Cortex of kidney (tissue), 1 donor: ENCODE measurements at places on chromosomes 2 and 18.
A peak's percentile ranks its signal among the peaks of the same experiment; 100 is the strongest.

DNA sequence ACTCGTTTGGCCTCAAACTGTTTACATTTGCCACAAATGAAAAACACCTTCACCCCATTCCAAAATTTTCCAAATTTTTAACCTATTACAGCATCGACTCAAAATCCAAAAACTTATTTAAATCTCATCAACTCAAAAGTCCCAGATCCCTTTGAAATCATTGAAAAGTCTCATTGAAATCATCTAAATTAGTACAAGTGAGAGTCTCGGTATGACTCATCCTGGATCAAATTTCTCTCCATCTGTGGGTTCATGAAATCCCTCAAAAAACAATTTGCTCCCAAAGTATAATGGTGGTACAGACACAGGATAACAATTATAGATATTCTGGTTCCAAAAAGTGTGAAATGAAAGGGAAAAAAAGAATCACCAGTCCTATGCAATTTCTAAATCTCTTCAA is 65.1 kb downstream of the LRP1B start:
- DNase-seq = no peak

DNA sequence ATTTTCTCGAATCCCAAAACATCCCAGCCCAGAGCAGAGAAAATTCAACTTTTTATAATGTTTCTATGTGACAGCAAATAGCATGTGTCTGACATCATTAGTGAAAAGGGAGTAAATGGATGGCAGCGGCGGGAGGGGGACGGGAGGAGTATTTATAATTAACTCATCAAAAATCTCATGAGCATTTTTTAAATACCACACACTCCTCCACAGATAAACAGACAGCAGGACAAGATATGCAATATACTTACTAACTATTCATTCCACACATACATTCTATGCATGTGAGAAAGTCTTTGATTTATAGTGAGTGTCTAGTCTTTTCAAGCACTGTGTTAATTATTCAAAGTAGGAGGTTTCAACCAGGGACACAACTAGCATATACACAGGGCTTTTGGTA is 107.6 kb downstream of the LRP2 start:
- no peak for DNase-seq

GRCh38 chr2:25405611-25406295 is 64.0 kb upstream of the DNMT3A start:
- no peak for DNase-seq

- no peak for DNase-seq
Measured at GRCh38 chr2:19362094-19362754, 3.8 kb upstream of the OSR1 start.

DNA sequence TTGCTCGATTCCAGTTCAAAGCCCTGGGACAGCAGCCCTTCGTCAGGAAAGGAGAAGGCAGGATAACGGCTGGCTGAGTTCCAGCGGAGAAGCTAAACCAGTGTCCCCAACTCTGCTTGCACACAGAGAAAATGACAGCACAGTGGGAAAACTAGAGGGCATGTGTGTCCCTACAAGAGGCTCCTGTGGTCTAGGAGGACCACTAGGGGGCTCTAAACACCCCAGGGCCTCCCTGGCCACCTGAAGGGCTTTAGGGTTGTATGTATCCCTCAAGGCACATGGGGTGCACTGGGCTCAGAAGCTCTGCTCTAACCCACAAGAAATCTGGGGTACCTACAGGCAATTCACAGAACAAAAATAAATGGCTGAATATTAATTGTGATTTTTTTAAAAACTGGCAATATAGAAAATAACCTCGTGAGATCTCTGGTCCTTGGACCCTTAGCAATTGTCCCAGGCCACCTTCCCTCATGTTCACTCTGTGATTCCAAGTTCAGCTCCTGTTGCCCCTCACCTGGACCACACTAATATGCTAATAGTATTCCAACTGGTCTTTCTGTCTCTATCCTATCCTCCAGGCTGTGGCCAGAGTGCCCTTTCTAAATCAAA is 17.5 kb downstream of the STAT1 start:
- DNase-seq = no peak

GRCh38 chr18:42268186-42268725 is 313.2 kb downstream of the PIK3C3 start:
- DNase-seq = no peak

- no peak for DNase-seq
Measured at GRCh38 chr2:158975271-158975921, 7.0 kb downstream of the TANC1 start.

DNA sequence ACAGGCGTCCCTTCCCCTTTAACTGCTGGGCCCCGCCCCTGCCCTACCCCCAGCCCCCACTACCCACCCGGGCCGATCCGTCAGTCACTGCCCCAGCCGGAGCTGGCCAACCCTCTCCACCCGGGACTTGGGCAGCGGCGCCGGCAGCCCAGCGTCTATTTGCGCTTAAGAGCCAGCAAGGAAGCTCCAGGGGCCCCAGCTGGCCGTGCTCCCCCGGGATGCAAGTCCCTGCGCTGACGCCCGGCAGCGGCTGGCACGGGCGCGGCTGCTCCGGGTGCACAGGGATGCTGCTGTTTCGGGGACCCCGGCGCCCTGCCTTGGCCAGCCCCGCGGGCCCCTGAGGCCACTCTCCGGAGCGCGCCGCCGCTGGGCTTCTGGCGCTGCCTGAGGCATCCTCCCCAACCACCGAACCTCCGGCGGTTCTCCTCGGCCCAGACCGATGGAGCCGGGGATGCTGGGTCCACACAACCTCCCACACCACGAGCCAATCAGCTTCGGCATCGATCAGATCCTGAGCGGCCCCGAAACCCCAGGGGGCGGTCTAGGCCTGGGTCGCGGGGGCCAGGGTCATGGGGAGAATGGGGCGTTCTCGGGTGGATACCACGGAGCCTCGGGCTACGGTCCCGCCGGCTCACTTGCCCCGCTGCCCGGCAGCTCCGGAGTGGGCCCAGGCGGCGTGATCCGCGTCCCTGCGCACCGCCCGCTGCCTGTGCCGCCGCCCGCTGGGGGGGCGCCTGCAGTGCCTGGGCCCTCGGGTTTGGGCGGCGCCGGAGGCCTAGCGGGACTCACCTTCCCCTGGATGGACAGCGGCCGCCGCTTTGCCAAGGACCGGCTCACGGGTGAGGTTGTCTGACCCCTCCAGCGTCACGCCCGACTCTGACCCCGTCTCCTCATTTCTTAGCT is at the start of gene TLX2:
TLX2 (plus strand) TSS at position 83 of the 903 bp plus-strand sequence; CDS start at position 440, 357 bp downstream.
- DNase-seq = no peak

GRCh38 chr2:240412975-240413812 is 22.3 kb upstream of the GPC1 start:
- no peak for DNase-seq

GRCh38 chr18:48572402-48573126 is 33.7 kb downstream of the CTIF start:
- no peak for DNase-seq

DNA sequence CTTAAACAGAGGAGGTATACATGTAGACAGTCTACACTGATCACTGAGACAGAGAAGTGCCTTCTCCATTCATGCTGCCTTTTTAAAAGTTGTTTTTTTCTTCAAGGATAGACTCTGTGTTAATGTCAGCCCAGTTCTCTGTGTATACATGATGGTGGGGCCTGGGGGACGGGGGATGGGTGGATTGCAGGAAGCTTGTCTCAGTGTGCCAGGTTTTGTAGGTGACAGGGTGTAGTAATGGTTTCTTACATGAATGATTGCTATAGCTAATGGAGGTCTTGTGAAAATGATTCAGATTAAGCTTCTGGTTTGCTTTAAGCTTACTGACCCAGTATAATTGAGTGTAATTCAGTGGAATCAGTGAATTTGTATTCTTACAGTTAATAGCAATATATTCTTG is 423.6 kb downstream of the PTPRM start:
- no peak for DNase-seq

GRCh38 chr2:54680397-54681041 is 42.9 kb upstream of the EML6 start:
- DNase-seq = no peak

GRCh38 chr2:230737300-230737699 is 24.7 kb downstream of the CAB39 start:
- DNase-seq = no peak

GRCh38 chr2:213455316-213456008 is 171.2 kb downstream of the SPAG16 start:
- no peak for DNase-seq

GRCh38 chr18:48931680-48932461 is 18.9 kb downstream of the SMAD7 start:
- no peak for DNase-seq

GRCh38 chr18:68500556-68500955 is 214.4 kb downstream of the TMX3 start:
- no peak for DNase-seq

DNA sequence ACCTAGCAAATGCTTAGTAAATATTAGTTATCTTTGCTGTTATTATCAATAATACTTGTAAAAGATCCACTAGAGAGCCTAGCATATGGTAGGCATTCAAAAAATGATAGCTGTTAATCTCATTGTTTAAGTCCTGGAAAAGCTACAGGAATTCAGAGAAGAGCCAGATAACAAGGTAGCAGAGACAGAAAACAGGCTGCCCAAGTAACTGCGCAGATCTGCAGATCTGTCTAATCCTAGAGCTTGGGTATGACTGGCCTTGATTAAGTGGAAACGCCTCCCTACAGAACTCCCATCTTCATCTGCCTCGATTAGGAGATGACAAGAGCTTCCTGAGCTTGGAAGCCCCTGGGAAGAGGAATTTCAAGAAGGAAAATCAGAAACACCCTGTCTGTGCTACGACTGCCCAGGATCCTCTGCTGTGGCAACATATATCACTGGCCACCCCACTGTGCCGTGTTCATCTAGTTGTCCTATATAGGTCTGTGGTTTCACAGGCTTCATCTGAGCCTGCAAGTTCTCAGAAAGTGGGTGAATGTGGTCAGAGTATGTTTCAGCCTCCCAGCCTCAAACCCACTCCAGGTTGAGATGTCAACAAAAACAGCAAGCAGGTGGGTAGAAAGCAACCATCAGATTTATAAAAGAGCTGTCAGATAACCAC is 151.5 kb upstream of the PKDCC start:
- no peak for DNase-seq

DNA sequence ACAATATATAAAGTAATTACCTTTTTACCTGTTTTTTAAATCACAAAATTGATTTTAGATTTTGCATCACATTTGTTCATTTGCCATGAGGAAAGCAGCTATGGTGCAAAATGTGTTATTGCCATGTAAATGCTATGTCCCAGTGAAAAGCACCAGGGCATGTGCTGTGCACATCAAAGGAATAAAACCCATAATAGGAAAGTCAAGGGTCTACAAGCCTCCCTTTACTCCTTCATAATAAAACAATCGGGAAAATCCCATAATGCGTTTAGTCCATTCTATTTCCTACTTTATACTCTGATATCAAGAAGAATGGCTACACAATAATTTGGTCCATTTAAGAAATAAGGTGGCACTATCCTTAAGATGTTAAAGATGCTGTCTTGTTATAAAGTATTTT is 53.0 kb downstream of the KLF7 start:
- DNase-seq = no peak

GRCh38 chr2:240885566-240885965 is 10.4 kb downstream of the MAB21L4 start:
- no peak for DNase-seq

DNA sequence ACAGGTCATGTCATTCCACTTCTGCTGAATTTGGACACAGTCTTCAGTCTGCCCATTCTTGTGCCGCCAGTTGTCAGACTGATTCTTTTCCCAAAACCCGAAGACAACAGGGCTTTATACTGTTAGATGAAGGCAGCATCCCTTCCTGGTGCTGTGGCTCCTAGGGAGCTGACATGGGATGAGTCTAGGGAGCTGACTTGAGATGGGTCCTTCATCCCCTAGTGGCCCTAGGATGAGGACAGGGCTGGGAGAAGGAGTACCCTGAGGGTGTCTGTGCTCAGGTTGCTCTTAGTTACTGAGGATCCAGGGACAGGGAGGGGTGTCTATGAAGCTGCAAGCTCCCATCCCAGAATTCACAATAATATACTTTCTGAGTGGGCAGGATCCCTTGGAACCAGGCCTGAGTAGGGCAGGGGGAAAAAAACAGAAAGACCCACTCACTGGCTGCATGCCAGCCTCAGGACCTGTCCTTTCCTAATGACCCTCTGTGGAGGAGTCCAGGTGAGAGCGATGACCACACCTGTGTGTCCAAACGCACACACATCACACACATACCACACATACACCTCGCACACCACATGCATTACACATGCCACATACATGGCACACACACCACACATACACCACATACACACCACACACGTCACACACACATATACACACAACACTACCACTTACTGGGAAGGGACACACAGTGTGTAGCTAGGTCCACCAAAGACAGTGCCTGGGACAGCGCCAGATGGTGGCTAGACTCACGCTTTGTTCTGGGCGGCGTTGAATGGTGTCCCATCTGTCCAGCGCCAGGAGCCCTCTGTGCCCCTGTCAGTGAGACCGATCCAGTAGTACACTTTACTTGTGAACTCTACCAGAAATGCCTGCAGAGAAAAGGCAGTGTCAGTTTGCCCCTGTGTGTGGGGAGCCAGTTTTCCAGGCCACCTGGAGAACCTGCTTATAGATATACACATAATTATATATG is 11.1 kb downstream of the CLEC4F start:
- no peak for DNase-seq

GRCh38 chr2:64391424-64391823 is 62.5 kb upstream of the LGALSL start:
- DNase-seq = no peak

DNA sequence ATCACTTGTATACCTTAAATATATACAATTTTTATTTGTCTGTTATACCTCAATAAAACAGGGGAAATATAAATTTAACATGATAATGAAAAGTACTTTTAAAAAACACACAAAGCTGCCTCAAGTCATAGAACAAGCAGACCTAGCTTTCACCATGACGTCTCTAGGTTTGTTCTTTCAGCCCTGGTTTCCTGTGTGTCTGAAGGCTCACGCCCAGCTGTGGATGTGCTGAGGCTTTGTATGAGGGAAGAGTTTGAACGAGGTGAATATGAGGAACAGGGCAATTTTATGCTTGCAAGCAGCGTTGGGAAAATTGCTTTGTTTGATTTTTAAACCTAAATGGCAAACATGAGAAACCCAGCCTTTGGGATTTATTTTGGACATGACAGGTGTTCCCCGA is 15.3 kb downstream of the SH3RF3 start:
- DNase-seq = no peak

GRCh38 chr2:20080839-20081415 is 29.5 kb upstream of the LAPTM4A start:
- DNase-seq = no peak

DNA sequence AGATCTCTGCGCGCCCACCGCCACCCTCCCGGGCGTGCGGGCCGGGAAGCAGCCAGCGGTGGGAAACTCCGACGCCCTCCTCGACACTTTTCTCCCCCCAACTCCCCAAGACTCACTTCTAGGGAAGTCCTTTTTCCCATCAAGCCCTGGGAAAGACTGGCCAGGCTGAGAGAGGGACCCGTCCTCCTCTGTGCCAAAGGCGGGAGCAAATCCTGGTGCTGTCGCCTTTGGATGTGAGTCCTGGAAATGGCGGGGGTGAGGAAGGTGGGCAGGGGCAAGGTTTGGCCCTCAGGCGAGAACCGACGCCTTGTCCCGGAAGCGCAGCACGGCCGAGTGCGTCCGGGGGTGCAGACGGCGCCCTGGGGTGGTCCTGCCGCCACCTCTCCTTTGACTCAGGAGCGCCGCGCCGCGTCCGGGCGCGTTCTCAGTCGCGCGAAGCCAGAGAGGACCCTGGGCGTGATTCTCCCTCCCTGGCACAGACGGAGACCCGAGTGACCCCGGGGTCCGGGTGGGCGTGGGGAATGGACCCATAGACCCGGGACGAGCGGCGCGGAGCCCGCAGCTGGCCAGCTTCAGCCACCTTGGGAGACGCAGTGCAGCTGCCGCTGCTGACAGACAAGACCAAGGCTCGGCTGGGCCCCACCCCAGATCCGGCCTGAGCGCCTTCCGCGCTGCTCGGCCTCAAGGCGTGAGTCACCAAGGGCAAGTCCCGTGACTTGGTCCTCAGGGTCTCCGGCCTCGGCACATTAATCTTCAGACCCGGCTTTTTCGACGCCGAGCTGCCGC is 3.5 kb upstream of the LBX2 start:
- DNase-seq = peak; percentile 64
